ENCODE measurements at places on chromosomes 5 and 9. TPM values are rescaled to one million over a fixed set of nuclear protein-coding genes. Genes with fewer than 3 reads are reported as not detected.

GRCh38 chr5:172648755-172649154 is 7.7 kb downstream of the NEURL1B start:
- H3K4me1 ChIP-seq: no peaks in the 10 kb centered on the region
- DNase-seq: peak; percentile 18
- no peak overlapping the region for H3K27ac ChIP-seq
- no peaks in the 10 kb centered on the region for H3K36me3 ChIP-seq
- no peak overlapping the region for H3K4me3 ChIP-seq
- no peaks in the 10 kb centered on the region for H3K27me3 ChIP-seq

DNA sequence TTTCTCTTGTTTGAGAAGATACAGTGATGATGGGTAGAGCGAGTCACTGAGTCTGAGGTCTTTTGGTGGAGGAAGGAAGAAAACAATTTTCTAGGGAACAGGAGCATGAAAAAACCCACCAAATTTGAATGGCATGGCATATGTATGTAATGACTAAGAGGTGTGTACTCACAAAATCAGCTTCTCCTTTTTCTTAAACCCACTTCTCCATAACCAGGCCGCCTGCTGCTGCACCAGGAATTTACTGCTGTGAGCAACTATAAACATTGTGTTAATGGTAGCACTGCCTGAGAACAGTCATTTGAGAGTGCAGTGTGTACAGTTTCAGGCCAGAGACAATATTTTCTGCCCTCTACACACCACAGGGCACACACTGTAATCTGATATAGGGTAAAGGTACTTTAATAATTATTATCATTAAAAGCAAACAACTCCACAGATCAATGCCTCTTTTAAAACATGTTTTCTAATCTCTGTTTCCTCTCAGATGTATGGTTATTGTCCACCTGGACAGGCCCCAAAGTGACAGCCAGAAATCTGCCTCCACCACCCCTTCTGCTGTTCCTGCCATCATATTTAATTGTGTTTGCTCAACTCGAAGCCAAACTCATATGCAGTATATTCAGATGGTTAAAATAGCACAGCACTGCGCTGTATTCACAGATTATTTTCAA is 241.6 kb downstream of the KIAA0825 start:
- no peaks in the 10 kb centered on the region for H3K27me3 ChIP-seq
- no peak overlapping the region for H3K4me3 ChIP-seq
- H3K4me1 ChIP-seq: no peaks in the 10 kb centered on the region
- H3K27ac ChIP-seq: no peak overlapping the region

DNA sequence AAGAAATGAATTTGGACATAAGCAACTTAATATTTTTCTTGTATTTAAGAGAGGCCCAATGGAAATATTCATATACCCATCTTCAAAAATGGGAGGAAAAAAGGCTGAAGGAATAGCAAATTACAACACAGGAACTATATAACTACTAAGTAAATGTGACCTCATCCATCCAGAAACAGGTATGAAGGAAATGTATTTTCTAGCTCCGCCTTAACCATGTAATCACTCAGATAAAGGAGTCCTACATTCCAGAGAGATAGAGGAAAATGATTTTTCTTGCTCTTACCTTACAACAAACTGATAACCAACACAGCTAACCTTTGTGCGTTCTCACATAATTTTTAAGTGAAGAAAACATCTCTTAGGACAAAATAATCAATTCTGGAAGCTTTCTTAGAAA is 96.5 kb downstream of the NR6A1 start:
- peaks cover 4% of the 10 kb centered on the region for H3K4me1 ChIP-seq
- H3K27ac ChIP-seq: no peak overlapping the region
- H3K36me3 ChIP-seq: no peaks in the 10 kb centered on the region
- no peak for DNase-seq
- H3K27me3 ChIP-seq: no peaks in the 10 kb centered on the region

The DOCK2 gene
- total RNA-seq: 53.7 TPM

The CFAP157 gene
- 0.60 TPM for total RNA-seq

GRCh38 chr5:24226479-24226878 is 418.3 kb downstream of the CDH10 start:
- H3K27ac ChIP-seq: no peak overlapping the region
- no peak overlapping the region for H3K4me3 ChIP-seq
- no peaks in the 10 kb centered on the region for H3K4me1 ChIP-seq
- H3K36me3 ChIP-seq: no peaks in the 10 kb centered on the region

- no peaks in the 10 kb centered on the region for H3K36me3 ChIP-seq
- DNase-seq: no peak
- no peak overlapping the region for H3K4me3 ChIP-seq
- no peak overlapping the region for H3K27ac ChIP-seq
- H3K27me3 ChIP-seq: no peaks in the 10 kb centered on the region
Observed at GRCh38 chr5:112479418-112479817, 60.3 kb upstream of the EPB41L4A start.

- DNase-seq: no peak
- no peak overlapping the region for H3K4me3 ChIP-seq
- H3K36me3 ChIP-seq: peaks cover 14% of the 10 kb centered on the region
- no peaks in the 10 kb centered on the region for H3K27me3 ChIP-seq
- H3K27ac ChIP-seq: no peak overlapping the region
Observed at GRCh38 chr5:140671472-140672125, 1.8 kb downstream of the DND1 start.

GRCh38 chr9:90925581-90926257 is 124.1 kb downstream of the SYK start:
- H3K4me3 ChIP-seq: no peak overlapping the region
- H3K4me1 ChIP-seq: no peaks in the 10 kb centered on the region
- H3K36me3 ChIP-seq: no peaks in the 10 kb centered on the region
- no peaks in the 10 kb centered on the region for H3K27me3 ChIP-seq
- DNase-seq: no peak
- H3K27ac ChIP-seq: no peak overlapping the region
